ENCODE measurements at places on chromosomes 1 and 21.

GRCh38 chr21:39048574-39048973 lies 134.7 kb downstream of the PSMG1 start:
- no peak for DNase-seq

GRCh38 chr1:89724369-89725010 lies 91.6 kb downstream of the LRRC8C start:
- DNase-seq = no peak

- no peak for DNase-seq
Measured at GRCh38 chr1:233304489-233305102, 9.1 kb upstream of the PCNX2 start.

- no peak for DNase-seq
Measured at GRCh38 chr1:243473227-243474135, 217.6 kb downstream of the SDCCAG8 start.

- no peak for DNase-seq
Measured at GRCh38 chr1:208866386-208866955, 622.3 kb upstream of the PLXNA2 start.

- DNase-seq = no peak
Measured at GRCh38 chr1:41613689-41614574, 129.4 kb upstream of the EDN2 start.

DNA sequence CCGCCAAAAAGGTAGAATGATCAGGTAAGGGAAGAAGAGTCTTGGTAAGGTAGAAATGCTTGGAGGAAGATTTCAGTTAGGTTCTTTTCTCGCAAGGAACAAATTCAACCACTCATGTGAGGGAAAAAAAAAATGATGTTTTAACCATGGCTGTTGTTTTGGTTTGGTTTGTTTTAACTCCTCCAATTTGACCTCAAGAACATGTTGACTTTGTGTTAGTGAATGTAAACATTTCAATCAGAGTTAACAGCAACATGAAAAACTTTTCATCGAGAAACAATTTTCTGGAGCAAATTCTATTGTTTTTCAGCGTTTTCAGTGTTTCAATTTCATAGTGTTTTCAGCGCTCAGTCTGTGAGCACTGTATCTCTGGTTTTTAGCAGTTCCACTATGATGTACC lies 49.0 kb upstream of the PROX1 start:
- no peak for DNase-seq

GRCh38 chr1:239322369-239322768 lies 64.0 kb upstream of the CHRM3 start:
- DNase-seq = no peak

- no peak for DNase-seq
Measured at GRCh38 chr1:236081546-236082227, 16.8 kb upstream of the NID1 start.

DNA sequence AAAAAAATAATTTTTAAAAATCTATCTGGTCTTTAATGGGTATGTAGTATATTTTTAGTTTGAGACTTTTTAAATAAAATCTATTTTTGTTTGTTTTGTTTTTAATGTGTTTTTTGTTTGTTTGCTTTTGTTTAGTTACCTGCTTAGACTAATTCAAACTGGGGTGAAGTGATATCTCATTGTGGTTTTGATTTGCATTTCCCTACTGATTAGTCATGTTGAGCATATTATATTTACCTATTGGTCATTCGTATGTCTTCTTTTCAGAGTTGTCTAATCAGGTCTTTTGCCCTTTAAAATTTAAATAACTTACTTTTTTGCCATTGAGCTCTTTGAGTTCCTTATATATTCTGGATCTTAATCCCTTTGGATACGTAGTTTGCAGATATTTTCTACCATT lies 20.3 kb downstream of the CD1B start:
- no peak for DNase-seq

DNA sequence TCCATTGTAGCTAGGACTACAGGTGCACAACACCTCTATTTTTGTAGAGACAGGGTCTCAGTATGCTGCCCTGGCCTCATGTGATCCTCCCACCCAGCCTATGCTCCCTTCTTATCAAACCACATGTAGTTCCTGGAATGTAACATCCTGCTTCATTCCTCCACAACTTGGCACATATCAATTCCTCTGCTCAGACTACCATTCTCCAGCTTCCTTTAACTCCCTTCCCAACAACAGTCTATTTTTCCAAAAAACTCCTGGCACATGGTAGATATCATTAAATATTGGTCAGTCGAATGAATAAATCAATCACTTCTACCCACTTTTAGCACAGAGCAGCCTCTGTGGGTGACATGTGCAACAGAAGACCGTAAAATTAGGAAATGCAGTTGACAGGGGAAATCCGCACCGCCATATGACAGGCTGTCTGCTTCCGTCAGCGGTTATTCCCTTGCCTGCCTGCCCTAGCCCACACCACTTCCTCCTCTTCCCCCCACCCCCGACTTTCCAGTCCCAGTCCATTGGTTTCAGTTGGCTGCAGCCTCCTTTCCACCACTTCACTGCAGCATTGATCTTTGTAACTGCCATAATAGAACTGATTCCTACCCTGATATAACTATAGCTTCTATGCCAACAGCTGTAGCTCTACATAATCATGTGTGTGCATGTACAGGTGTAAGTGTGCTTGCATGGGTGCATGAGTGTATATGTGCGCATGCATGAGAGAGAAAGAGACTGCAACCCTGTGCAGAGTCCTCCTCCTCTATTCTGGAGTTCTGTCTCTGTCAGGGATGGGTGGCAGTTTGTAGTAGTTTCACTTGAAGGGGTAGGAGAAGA lies 6.8 kb upstream of the AKR1A1 start:
- no peak for DNase-seq

DNA sequence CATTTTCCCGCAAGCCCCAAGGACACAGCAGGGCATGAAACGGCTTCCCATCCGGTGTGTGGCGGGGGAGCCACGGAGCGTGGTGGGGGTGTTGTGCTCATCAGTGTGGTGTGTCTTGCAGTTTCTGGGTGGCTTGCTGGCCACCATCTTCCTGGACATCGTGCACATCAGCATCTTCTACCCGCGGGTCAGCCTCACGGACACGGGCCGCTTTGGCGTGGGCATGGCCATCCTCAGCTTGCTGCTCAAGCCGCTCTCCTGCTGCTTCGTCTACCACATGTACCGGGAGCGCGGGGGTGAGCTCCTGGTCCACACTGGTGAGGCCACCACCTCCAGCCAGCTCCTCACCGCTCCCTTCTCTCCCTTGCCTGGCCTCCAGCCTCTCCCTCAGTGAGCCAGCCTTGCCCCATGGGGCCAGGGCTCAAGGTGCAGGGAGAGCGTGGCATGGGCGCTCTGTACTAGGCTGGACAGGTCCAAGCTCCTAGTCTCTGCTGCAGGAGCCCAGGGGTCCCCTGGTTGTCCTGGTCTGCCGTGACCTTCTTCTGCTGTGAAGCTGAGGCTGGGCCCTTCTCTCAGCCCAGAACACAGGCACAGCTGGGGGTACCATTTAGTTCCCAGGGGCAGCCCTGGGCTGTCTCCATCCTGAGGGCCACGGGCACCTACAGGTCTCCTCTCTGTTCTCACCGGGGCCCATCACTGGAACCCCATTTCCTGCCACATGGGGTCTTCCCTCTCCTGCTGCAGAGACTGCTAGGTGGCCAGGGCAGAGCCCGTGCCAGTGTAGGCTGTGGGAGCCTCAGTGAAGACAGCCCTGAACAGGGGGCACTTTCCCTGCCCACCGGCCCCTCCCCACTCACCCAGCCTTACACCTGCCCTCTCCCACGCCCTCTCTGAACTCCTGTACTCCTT lies 12.6 kb downstream of the AGTRAP start:
- DNase-seq = no peak

- DNase-seq = no peak
Measured at GRCh38 chr1:114032271-114033215, 53.3 kb downstream of the OLFML3 start.

GRCh38 chr1:119219711-119220110 lies 79.3 kb upstream of the WARS2 start:
- DNase-seq = no peak

GRCh38 chr21:34802180-34802899 lies 133.5 kb downstream of the CLIC6 start:
- no peak for DNase-seq

- no peak for DNase-seq
Measured at GRCh38 chr1:32901823-32902534, 790 bp upstream of the TMEM54 start.

DNA sequence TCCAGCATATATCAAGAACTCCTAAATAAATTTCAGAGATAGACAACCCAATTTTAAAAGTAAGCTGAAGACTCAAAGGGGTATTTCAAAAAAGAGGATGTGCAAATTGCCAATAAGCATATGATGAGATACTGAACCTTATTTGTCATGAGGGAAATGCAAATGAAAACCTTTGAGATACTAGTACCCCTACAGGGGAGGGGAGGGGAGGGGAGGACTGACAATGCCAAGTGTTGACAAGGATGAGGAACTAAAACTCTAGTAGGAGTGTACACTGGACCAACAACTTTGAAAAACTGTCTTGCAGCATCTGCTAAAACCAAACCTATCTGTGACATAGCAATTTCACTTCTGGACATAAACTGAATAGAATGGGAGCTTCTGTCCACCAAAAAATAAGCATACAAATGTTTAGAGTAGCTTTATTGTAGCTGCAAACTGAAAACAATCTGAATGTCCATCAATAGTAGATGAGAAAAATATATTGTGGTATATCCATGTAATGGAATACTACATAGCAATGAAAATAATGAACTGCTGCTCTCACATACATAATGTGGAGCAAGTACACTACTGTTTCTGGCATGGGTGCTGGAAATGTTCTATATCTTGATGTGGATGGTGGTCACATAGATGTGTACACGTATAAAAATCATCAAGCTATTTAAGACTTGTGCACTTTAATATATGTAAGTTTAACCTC lies 57.2 kb downstream of the CDK18 start:
- no peak for DNase-seq

DNA sequence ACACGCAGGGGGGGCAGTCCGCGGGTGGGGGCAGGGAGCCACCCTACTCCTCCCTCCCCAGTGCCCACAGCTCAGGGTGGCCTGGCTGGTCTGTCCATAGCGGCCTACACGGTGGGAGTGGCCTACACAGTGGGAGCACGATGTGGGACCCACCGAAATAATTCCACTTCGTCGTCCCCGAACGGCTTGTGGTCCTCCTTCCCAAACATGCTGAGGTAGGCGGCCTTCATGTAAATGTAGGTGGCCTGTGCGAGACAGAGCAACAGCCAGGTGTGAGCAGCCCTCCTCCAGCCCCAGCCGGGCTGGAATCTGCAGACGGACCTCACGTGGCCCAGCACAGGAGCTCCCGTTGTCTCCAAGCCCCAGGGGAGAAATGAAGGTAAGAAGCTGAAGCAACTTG lies 34.4 kb downstream of the TTC39A start:
- no peak for DNase-seq

DNA sequence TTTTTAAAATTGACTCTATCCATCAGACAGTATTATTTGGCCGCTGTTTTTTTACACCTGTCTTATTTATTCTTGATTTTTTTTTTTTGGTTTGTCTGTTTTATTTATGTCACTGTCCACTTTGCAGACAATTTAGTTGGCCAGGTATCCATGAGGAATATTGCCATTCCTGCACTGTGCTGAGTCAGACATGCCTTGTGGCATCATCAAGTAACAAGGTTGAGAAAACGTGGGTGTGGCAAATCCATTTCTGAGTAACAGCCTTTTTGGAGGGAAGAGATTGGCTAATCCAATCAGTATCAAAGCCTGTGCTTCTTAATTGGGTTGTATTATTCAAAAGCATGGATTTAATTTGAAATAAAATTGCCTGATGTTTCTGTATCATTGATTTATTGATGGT lies 463.1 kb downstream of the USP25 start:
- no peak for DNase-seq

DNA sequence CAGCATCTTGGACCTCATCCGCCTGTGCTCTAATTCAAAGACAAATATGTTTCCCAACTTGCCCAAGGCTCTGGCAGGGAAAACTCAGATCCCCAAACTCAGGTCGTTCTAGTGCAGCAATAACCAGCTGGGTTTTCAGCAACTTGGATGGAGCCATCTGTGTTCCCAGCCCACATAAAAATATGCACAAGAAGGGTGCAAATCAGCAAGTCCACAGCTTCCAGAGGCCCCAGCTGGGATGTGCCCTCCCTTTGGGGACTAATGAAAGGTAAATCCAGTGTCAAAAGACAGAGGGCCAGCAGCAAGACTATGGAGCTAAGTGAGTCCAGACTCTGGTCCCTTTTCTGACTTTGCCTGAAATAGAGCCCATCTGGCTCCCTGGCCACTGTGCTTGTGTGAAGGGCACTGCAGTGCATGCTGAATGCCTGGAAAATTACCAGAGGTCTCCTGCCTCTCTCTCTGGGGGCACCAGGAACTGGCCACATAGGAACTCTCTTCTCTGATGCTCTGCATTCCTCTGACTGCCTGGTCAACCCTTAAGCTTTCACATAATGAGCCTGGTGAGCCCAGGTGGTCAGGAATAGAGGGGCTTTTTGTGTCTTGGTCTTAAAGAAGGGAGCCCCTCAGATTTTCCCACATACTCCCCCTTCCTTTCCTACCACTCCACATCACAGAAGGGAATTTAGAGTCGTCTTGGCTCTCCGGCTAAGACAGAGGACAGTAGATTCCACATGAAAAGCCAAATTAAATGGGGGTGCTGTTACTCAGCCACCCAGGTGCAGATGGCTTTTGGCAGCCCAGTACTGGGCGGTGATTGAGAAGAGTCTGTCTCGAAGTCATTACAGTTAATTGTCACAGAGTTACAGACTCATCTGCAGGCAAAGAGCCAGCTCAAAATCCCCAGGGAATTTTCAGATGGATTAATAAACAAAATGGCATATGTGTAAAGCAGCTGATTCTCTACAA lies 88.1 kb upstream of the C1orf21 start:
- DNase-seq = no peak

DNA sequence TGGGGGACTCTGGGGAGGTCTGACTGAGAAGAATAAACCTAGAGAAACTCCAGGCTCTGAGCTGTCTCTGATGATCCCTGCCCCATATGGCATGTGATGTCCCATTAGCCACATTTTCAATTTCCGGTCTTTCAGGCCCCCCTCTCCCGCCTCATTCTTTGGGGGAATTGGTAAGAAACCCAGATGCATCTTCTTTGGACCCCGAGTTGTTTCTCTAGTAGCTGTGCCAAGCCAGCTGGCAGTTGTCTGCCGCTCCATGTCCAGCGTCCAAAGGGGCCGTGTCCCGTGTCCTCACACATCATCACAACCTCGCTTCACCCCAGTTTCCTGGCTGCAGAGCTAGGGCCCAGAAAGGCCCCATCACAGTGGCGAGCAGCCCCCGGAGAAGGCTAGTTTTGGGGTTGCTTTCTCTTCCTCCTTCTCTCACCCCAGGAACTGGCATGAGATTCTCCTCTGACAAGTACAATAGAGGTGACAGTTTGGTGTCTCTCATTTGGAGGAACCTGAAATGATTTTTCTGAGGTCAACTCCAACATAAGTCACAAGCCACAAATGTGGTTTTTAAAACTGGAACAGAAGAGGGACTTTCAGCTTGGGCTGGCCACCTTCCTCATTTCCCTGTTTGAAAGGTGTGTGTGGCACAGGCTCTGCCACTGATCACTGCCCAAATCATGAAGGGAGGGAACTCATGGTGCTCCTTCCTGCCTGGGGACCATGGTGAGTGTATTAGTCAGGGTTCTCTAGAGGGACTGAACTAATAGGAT lies 6.4 kb upstream of the GPR157 start:
- no peak for DNase-seq

All from HAP-1 (cell line).